ENCODE measurements at places on chromosomes 2 and 18.

DNA sequence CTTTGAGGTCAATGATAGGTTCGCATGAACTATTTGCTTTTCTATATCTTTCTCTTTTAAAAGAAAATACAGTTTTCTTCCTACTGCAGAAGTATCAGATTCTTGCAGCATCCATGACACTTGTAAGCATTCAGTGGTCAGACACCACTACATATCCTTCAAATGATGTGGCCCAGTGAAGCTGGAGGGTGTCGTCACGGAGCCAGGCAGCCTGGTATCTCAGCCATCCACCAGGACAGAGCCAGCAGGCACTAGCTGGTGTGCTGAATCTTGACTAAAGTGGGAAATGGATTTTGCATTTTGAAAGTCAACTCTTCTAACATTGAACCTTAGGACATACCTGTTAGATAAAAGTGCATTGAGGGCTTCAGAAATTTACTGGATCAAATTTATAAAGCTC, 5.4 kb downstream of the KLHL14 start:
- DNase-seq, result no peak

DNA sequence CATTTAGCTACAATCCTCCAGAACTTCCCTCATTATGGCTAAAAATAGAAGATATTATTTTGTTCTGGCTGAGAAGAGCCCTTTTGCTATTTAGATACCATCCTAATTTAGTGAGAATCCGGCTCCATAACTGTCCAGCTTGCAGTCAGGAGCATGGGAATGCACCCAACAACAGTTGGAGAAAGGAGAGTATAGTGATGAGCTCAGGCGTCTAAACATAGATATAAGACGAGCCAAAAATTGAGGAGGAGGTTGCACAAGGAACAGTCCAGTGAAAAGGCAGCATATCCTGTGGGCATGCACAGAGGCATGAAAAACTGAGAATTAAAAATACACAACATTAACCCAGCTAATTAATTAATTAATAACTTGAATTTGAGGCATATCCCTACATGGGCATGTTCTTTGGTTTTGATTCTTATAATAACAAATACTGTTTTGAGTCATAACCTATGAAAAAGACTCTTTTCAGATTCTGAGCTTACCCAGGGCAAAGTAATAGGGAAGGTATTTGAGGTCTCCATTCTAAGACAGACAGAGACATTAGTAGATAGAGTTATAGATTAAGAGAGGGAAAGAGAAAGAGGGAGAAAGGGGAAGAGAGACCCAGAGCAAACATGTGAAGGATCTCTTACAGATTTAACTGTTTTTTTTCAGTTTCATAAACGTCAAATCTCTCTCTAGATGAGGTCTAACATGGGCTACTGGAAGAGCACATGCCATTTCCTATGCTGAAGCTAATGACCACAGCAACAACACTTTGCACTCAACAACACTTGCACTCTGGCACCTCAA, 311.2 kb downstream of the OSR1 start:
- no peak for DNase-seq

DNA sequence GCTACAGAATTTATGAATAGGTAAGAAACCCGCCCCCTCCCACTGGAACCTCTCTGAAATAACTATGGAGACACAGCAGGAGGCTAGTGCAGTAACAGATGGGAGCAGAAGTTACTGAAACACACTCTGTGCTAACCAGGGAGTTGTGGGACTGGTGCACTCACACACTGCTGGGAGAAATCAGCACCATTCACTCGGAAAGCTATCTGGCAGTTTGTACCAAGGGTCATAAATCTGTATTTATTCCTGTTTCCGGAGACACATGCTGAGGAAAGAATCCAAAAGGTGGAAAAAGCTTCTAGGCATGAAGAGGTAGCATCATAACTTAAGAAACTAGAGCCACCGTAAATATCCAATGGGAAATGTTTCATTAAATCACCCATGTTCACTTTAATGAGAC, 39.9 kb downstream of the TGFA start:
- no peak for DNase-seq

GRCh38 chr2:190311893-190312634, 7.6 kb downstream of the HIBCH start:
- DNase-seq, result no peak

- no peak for DNase-seq
Measured at GRCh38 chr2:28730641-28731146, 20.9 kb upstream of the PPP1CB start.

- no peak for DNase-seq
Measured at GRCh38 chr2:62741954-62742722, 36.6 kb downstream of the EHBP1 start.

DNA sequence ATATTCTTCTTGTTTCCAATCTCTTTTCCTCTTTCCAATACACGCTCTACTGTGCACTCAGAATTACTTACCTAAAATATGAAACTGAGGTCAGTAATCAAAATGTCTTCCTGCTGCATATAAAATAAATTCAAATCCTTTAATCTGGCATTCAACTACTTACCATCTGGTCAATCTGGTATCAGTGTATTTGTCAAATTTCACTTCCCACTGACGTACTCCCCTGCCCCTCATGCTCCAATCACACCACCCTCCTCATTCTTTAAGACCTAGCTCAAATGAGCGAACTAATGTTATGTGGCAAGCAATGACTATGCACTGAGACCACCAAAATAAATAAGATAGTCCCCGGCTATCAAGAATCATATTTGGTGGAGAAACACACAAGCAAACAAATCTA, 6.7 kb downstream of the ASB3 start:
- no peak for DNase-seq
